ENCODE measurements at places on chromosomes 6 and 20.

DNA sequence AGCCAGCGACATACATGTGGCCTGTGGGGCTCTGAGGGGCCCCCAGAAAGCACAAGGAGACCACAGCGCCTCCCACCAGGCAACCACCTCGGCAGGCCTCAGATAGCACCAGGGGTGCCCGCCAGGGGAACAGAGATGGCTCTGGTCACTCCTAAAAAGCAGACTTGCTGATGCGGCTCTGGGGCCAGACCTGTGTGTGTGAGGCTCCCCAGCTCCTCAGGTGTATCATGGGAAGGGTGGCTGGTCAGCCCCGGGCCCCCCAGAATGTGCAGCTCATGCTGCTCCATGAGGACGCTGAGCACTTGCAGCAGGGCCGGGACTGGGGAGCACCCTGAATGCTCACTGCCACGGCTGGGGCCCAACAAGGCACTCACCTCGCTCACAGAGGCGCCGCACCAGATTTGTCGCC lies 60.2 kb downstream of the PYGB start:
- DNase-seq: no peak

DNA sequence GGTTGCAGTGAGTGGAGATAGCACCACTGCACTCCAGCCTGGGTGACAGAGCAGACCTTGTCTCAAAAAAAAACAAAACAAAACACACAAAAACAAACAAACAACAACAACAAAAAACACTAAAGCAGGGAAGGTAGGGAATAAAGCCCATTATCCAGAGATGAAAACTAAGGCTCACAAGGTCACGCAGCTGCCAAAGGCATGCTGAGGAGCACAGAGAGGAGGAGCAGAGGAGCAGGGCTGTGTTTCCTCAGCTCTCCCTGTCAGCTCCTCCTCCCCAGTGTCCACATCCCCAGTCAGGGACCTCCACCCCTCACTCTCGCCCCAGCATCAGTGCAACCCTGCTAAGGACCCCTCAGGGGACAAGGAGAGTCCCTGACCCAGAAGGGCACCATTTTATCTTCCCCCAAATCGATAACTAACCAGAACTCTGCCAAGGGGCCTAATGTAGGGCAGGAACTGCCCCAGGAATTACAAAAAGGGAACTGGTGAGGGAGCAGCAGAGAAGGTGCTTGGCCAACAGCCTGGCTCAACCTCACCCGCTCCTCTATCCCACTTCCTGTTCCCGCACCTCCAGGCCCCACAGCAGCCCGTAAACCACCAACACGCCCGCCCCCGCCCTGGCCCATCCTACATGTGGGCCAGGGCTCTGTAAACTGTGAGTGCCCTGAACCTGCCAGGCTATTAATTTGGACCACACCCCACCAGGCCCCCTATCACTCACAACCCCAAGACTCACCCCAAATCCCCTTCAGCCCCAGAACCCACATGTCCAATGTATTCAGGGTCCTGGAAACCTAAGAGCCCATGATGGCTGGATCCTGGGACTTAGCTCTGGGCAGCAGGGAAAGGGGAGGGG lies 9.0 kb downstream of the TEAD3 start:
- no peak for DNase-seq

DNA sequence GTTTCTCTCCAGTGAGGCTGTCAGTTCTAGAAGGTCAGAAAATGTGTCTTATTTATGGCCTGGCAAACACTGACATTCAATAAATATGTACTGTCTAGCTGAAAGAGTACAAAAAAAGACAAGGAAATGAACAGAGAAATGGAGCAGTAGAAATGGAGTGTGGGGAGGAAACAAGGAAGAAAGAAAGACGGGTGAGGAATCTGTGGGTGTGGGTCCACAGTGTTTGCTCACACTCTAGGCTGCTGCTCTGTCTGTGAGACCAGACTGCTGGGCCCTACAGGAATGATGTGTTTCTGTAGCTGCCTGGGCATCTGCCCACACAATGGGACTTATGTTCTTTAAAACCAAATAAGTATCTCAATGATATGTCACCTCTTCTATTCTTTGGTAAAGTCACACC lies 114.2 kb downstream of the MOXD1 start:
- no peak for DNase-seq

GRCh38 chr6:53335224-53335994 lies 13.3 kb downstream of the ELOVL5 start:
- DNase-seq: peak; percentile 88

DNA sequence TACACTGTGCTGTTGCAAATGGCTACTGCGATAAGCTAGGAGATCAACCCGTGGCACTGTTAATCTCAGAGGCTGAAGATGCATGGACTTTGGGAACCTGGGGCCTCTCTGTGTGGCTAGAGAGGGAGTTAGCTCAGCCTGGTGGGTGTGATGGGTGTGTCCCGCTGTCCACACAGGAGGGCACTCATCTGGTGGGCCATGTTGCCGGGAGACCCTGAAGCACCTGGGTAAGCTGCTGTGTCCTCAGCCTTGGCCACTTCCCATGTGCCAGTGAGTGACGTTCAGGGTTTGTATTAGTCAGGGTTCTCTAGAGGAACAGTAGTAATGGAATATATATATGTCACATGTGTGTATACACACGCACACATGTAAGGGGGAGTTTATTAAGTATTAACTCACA lies 132.7 kb downstream of the ERMARD start:
- DNase-seq: no peak

GRCh38 chr20:36018208-36018988 lies 50.0 kb downstream of the CNBD2 start:
- DNase-seq: no peak

GRCh38 chr6:142030115-142030619 lies 102.6 kb upstream of the GJE1 start:
- DNase-seq: no peak

- no peak for DNase-seq
Measured at GRCh38 chr6:108161724-108162282, 4.0 kb upstream of the NR2E1 start.

DNA sequence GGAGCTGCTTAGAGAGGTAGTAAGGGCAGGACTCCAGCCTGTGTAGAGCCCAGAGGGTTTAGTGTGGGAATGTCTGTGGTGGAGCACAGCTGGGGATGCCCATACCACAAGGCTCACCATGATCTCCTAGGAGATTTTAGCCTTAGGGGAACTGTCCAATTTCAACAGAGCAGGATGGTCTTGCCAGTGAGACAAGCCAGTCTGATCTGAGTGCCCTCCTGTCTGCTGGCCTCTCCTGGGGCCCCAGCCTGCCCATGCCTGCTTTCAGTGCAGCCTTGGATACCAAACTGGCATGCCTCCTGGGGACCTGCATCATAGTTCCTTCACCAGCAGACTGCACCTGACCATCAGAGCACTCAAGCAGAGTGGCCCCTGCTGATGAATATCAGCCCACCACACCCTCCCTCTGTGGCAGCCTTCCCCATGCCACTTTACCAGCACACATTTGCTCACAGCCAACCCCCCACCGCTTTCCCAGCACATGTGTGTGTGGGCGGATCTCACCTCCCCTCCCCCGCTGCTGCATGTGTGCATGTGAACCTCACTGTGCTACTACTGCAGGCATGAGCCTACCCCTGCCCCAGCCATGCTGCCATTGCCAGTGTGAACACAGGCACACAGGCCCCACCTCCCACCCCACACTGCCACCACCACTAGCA lies 7.9 kb upstream of the TREM1 start:
- no peak for DNase-seq

DNA sequence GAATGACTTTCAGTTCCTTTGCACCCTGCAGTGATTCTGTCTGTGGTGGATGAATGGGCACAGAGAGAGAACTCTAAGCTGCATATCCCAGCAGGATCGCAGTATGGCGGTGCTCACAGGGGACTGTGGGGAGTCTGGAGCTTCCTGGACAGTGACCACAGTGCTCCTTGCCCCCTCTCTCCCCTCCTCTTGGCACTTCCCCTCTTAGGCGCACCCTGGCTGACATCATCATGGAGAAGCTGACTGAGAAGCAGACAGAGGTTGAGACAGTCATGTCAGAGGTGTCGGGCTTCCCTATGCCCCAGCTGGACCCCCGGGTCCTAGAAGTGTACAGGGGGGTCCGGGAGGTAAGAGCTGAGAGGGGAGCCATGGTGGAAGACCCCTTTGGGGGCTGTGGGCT lies 8.6 kb downstream of the BYSL start:
- no peak for DNase-seq

- no peak for DNase-seq
Measured at GRCh38 chr6:105058846-105059245, 101.9 kb downstream of the LIN28B start.

GRCh38 chr6:81771097-81771496 lies 18.6 kb upstream of the TENT5A start:
- DNase-seq: no peak

DNA sequence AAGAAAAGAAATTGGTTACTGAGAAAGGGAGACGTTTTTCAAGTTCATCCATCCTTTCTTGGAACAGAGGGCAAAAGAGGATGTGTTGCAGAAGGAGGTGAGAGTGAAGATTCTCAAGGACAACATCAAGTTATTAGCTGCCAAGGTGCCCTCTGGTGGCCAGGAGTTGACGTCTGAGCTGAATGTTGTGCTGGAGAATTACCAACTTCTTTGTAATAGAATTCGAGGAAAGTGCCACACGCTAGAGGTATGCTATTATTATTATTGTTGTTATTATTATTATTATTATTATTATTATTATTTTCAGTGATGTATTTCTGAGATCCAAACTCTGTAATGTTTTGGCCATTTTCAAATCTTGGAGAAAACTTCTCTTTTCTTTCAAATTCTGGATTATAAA lies 197.0 kb downstream of the UTRN start:
- DNase-seq: peak; percentile 81

DNA sequence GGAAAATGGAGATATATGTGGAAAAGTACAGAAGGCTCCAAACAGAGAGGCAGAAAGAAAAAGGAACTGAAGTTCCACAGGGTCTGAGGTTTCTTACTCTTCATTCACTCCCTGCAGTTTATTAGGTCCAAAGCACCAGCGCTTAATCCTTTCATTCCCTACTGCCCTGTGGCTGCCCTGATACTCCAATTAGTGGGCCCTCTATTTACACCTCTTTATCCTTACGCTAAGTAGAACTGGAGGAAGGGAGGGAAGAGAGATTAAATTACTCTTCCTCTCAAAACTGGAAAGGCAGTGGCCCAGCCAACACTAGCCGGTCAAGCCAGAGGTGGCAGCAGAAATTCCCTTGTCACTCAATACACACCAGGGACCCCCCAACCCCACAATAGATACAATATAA lies 20.4 kb downstream of the TRERF1 start:
- DNase-seq: no peak

GRCh38 chr20:50399917-50400704 lies 110.1 kb upstream of the PTPN1 start:
- no peak for DNase-seq

GRCh38 chr6:146341493-146342230 lies 202.0 kb upstream of the RAB32 start:
- DNase-seq: no peak

- no peak for DNase-seq
Measured at GRCh38 chr6:4021854-4022695, 56.9 kb downstream of the FAM217A start.
